ENCODE measurements at places on chromosomes 1 and 21.

DNA sequence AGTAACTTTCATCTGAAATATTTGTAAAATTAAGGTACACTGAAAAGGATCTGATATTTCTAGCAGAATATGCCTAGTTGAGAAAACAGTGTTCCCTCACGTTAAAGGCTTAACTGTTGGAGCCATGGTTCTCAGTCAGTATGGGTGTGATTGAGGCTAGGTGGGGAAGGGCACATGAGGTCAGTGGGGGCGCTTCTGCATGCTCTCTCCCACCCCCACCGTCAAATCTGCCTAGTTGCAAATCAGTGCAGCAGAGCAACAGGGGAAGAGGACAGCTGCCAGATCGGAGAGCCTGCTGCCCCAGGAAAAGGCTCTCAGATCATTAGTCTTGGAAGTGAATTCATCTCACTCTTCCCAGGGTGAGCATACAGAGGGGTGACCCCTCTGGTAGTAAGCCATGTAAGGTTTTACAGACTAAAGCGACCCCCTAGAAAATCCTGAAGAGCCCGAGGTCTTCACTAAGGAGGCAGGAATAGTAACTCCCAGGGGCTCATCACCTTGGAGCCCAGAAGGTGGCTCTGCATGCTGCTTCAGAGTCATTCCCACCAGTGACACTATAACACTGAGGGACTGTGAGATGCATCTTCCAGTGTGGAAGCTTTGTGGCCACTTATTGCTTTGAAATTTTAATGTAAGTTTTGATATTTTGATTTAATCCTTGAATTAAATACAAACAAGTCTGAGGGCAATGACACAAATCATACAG lies 83.1 kb upstream of the BARHL2 start:
- DNase-seq: no peak

DNA sequence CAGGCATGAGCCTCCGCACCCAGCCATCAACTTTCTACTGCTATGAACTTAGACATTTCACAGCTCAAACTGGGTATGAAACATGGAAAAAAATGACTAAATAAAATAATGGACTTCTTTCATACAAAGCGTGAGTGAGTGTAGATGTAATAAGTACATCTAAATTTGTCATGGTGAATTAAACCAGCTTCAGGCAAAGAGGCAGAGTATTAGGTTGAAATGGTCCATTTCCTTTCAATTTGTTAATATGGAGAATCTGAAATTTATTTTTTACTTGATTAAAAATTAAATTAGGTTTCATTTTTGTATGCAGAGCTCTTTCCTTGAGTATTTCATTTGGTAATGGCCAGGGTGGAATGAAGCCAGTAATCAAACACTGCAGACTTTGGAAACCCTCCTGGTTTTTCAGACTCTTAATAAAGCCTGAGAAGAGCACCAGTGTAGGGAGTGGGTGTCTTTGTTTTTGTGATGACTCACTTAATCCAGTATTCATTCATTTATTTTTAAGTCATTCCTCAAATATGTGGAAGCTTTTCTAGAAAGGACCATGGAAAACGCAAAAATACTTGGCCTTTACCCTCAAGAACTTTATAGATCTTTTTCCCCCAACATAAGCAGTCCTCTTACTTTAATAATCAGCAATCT lies 49.2 kb downstream of the ALG14 start:
- DNase-seq: peak; percentile 17

- no peak for DNase-seq
Observed at GRCh38 chr1:161407451-161407985, 39.8 kb upstream of the CFAP126 start.

- no peak for DNase-seq
Observed at GRCh38 chr1:30012455-30013440, 710.6 kb downstream of the MATN1 start.

DNA sequence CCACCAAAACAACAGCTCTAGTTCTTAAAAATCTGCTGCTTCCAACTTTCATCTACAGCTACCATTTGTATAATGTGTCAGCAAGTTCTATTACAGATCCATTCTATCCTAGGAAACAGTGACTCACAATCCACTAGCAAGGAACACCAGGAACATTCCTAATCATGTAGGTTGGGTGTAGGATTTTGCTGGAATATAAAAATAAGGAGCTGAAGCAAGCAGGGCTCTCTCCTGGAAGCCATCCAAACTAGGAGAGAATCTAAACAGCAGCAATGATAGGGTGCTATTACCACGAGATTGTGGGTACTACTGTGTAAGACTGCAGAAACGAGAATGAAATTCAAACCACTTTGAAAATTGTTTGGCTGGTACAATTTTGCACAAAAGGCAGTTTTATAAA lies 135.0 kb downstream of the PTPN14 start:
- peak; percentile 64 for DNase-seq

DNA sequence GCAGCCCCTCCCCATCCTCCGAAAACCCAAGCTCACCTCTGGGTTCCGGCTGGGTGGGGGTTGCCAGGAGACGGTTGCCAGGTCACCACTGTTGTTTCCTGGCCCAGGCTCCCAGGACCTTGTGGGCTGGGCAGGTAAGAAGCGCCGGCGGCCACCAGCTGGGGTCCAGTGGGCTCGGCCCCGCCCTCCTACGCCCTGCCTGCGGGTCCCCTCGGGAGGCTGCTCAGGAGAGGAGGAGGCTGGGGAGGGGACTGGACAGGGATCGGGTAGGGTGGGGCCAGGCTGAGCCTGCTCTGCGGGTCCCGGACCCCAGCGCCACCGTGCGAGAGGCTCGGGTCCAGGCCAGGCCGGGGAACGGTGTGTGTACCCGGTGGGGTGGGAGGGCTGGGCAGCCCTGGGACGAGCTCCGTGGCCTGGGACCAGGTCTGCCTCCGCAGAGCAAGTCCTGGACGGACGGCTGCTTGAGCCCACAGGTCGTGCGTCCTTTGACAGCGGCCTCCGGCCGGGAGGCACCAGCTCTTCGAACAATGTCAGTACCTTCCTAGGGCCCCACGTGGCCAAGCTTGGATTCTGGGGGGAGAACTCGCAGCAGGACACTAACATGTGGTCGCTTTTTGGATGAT lies at the start of gene TTLL10:
Gene TTLL10, plus strand, starts transcription at position 88 of the 623 bp plus-strand sequence. CDS start 5,336 bp downstream, outside the sequence.
- no peak for DNase-seq
